Stimulated activated CD4-positive, alpha-beta T cell treated with anti-CD3 and anti-CD28 coated beads, Interleukin-15, amount 100 ng/mL, for 48 hours (primary cell): ENCODE measurements at places on chromosomes 16 and 17.

DNA sequence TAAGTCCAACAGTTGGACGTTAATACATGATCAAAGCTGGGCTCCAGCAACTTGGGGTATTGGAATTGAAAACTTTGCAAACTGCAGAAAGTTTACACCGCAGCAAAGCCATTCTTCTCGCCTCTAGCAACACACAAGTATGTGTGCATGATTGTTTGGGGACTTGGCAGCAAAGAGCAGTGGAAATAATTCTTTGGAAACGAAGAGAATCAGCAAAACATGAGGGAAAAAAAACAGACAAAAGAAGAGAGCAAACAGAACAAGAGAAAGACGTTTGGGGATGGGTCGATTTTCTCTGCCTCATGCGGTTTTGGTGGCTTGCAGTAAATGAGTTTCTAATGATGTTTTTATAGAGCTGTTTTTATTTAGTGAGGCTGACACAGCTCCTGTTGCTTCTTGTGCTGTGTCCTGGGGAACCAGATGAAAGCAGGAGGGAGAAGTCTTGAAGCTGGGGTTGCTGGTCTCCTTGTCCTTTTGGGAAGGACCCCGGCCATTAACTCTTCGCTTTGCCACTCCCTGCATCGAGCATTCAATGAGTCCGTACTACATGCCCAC lies 502.9 kb downstream of the GRIN2A start:
- no peak for DNase-seq

GRCh38 chr17:6713918-6714271 lies 726 bp upstream of the SLC13A5 start:
- DNase-seq = no peak

- no peak for DNase-seq
These were observed 2.1 kb upstream of the CAMKK1 start for GRCh38 chr17:3894911-3895343.

GRCh38 chr17:42113293-42114069 lies 967 bp upstream of the DHX58 start:
- DNase-seq = no peak

DNA sequence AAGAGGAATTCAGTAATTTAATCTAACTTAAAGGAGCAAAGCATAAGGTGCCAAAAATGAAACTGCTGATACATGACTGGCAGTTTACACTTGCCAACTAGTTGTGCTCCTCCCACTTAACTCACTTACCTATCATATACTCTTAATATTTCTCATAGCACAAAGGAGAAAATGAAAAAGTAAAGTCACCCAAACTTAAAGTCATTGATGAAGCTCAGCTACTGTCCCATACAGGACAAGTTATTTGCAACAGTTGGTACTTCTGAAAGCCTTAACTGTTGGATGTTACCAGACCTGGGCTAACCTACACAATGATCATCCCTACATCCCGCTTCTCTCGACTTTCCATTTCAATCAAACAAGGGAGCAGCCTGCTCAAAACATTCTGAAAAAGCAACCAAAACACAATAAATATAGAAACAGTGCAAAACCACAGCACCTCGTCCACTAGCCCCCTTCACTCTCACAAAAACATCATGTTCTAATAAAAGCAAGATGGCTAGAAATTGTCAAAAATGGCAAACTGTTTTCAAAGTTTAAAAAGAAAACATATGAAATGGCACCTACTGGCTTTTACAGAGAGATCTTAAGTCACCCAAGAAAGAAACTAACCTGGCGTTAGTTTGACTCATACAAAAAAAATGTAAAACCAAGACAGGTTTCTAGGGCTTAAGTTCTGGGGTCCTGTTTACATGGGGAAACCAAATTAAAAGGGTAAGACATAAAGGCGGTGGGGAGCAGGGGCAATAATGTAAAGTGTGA lies 868 bp downstream of the MED13 start:
- no peak for DNase-seq

GRCh38 chr16:2056077-2056476 lies 8.3 kb downstream of the TSC2 start:
- no peak for DNase-seq
